ENCODE measurements at places on chromosomes 5 and 9.

- no peak overlapping the region for H3K4me3 ChIP-seq
- H3K36me3 ChIP-seq, result no peaks in the 10 kb centered on the region
- no peak for DNase-seq
- peaks cover 2% of the 10 kb centered on the region for H3K27me3 ChIP-seq
Measured at GRCh38 chr9:133715295-133715865, 22.8 kb downstream of the SARDH start.

DNA sequence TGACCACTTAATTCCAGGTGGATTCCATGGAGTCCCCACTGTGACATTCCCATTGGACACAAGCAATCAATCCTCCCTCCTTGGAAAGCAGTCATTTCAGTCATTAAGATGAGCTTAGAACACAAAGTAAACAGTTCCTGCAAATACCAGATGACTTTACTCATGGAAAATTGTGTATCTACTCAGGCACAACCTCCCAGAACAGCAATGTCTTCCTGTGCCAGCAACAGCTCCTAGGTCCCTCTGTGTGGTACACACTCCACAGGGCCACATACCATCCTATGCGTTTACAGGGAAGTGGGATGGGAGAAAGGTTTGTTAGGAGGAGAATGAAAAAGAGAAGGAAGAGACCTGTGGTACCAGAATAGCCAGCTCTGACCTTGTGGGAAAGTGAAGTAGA is 53.7 kb downstream of the MTMR12 start:
- H3K4me1 ChIP-seq, result peaks cover 16% of the 10 kb centered on the region
- H3K36me3 ChIP-seq, result peaks cover 47% of the 10 kb centered on the region
- H3K4me3 ChIP-seq, result no peak overlapping the region
- H3K27me3 ChIP-seq, result no peaks in the 10 kb centered on the region
- H3K27ac ChIP-seq, result no peak overlapping the region

- H3K27ac ChIP-seq, result no peak overlapping the region
- no peaks in the 10 kb centered on the region for H3K36me3 ChIP-seq
- DNase-seq, result no peak
- no peaks in the 10 kb centered on the region for H3K27me3 ChIP-seq
- H3K4me1 ChIP-seq, result no peaks in the 10 kb centered on the region
Measured at GRCh38 chr9:2407450-2407849, 214.1 kb upstream of the VLDLR start.

DNA sequence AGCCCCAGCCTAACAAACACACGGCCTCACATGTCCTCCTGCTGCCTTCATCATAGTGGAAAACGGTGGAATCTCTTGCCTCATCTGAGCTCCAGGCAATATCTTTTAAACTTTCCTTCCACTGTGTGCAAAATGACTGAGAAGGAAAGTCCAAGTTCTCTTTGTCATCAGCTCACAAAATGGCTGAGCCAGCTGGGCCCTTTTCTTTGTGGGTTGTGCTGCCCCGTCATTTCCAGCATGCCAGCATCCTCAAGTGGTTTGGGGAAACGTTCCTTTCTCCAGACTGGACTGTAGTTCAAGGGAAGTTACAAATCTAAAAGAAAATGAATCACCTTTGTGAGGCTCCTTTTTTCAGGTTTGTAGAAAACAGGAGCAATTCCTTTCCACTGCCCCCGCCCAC is 171.1 kb upstream of the FSTL4 start:
- no peaks in the 10 kb centered on the region for H3K4me1 ChIP-seq
- DNase-seq, result no peak
- H3K27me3 ChIP-seq, result peaks cover 4% of the 10 kb centered on the region
- no peaks in the 10 kb centered on the region for H3K36me3 ChIP-seq

DNA sequence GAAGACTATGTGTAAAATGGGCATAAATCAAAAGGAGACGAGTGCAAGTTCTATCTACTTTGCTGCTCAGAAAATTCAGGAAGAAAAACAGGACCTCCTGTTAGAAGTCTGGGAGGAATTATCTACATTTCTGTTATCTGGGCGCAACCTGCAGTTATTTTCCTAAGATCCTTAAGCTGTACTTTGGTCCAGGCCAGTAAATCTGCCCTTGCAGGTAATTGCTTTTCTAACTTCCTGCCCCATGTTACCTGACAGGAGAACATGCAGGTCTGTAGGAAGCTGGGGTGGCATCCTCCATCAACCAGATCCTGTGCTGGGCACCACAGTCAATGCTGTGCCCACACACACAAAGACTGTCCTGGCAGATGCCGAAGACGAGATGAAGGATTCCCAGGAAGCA is 5.7 kb downstream of the CCNJL start:
- H3K4me1 ChIP-seq, result peaks cover 1% of the 10 kb centered on the region
- no peak for DNase-seq
- H3K4me3 ChIP-seq, result no peak overlapping the region
- H3K27ac ChIP-seq, result no peak overlapping the region
- H3K36me3 ChIP-seq, result no peaks in the 10 kb centered on the region

Data from activated CD8-positive, alpha-beta memory T cell treated with anti-CD3 and anti-CD28 coated beads, Interleukin-2, amount 10 ng/mL, durations not matched to agents 7 days and 5 days (primary cell).